Globus pallidus (tissue), 1 donor: ENCODE measurements at places on chromosomes 5 and 9.
A peak's percentile ranks its signal among the peaks of the same experiment; 100 is the strongest.

GRCh38 chr5:112641515-112642110, 96.1 kb upstream of the APC start:
- no peak for DNase-seq

- DNase-seq: no peak
These were observed 59.4 kb upstream of the DNAH5 start for GRCh38 chr5:14003936-14004335.

DNA sequence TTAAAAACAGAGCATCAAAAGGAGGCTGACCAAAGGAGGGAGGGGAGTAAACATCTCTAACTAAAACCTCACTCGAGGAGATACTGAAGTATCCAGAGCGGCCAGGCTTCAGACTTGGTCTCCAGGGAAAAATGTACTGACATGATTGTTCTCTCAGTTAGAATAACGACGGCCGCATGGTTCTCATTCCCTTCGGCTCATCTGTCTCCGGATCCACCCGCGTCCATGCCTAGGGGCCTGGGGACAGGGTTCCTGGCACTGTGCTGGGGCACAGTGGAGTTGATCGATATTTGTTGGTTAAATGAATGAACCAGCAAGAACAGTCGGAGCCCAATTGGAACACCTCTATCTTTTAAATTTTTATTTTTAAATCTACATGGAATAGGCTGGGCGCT, 167.1 kb upstream of the PHYKPL start:
- no peak for DNase-seq

- no peak for DNase-seq
These were observed 431 bp downstream of the TMOD1 start for GRCh38 chr9:97501972-97502221.

DNA sequence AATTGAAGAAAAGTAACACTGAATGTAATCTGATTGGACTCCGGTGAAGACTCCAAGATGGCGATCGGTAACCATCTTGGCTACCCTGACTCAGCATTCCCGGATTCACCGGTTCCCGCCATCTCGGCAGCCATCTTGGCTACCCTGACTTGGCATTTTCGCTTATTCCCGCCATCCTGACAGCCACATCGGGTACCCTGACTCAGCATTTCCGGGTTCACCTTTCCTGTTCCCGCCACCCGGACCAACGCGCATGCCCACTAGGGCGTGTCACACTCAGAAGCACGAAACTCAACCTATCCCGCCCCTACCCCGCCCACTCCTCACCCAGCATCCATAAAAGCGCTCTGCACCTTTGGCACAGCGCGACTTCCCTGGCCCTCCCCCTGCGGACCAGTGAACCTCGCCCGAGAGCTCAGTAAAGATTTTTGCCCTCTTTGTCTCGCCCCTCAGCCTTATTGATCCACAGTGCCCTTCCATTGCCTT, 17.2 kb downstream of the SPTLC1 start:
- DNase-seq: peak; percentile 41

DNA sequence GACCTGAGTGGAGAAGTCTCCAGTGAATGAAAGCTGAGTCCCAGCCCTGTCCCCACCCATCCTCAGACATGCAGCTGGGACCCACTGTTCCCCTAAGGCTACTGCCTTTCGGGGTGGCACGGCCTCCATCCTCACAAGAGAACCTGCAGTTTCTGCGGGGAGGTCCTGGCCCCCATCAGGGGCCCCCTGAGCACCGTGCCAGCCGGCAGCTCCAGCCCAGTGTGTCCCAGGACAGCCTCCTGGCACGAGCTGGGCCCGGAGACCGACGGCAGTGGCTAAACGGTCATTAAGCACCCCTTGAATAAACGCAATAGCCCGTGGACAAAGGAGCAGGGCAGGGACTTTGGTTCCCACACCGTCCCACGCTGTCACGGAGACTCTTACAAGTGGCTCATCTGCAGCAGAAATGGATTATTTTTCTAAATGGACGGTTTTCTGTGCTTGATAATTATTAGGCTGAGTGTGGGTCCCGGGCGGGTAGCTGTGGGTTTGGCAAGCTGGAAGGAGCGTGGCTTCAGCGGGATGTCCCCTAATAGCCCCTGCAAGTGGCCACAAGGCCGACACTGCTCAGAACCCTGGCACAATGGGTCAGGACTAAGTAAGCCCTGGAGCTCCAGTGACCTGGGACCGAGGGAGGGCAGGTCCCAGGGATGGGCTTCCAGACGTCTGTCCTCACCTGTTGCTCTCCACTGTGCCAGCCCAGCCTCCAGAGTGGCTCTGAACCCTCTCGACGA, 17.4 kb downstream of the FAM78A start:
- DNase-seq: no peak

GRCh38 chr9:97992219-97992618, 9.1 kb downstream of the ANP32B start:
- DNase-seq: no peak

GRCh38 chr9:37464426-37465248, 613 bp downstream of the ZBTB5 start:
- peak; percentile 67 for DNase-seq

GRCh38 chr9:35029241-35029640, 39.7 kb downstream of the DNAJB5 start:
- no peak for DNase-seq

DNA sequence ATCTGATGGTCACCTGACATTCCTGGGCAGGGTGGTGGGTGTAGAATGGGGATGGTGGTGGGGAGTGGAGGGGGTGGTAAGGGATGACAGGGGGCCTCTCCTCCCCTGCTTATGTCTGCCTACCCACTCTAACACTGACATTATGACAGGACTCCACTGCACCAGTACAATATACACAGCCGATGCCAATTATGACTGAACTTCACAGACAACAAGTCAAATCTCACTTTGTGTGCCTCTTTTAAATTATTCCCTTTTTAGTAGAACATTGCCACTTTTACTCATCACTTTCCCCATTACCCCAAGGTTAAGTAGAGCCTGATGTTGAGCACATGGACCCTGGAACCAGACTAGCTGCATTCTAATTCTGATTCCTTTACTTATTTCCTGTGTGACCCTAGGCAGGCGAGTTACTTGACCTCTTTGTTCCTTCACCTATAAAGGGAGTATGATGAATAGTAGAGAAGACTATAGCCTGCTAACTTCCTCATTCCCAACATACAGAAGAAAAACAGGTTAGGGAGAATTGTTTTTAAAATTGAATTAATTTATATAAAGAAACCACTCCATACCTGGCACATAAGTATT, 464.7 kb downstream of the DMRT2 start:
- DNase-seq: no peak

- no peak for DNase-seq
These were observed 41.1 kb upstream of the ERCC6L2 start for GRCh38 chr9:95834281-95834907.

DNA sequence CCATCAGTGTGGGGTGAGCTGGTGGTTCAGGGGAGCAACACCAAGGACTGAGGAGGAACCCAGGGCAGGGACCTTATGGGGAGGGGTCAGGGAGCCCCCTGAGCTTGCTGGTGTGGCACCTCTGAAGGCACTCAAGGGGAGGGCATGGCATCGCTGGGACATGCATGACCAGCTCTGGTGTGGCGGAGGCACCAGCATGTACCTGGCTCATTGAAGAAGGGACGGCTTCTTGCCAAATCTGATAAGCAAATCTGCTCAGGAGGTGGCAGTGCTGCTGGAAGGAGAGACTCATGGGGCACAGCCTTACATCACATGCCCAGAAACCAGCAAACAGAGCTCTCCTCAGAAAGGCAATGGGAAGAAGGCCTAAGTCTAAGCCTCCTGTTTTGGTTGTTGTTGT, 421.8 kb downstream of the SEMA5A start:
- no peak for DNase-seq

- DNase-seq: peak; percentile 53
These were observed 1.4 kb upstream of the C5orf15 start for GRCh38 chr5:133969654-133970324.

DNA sequence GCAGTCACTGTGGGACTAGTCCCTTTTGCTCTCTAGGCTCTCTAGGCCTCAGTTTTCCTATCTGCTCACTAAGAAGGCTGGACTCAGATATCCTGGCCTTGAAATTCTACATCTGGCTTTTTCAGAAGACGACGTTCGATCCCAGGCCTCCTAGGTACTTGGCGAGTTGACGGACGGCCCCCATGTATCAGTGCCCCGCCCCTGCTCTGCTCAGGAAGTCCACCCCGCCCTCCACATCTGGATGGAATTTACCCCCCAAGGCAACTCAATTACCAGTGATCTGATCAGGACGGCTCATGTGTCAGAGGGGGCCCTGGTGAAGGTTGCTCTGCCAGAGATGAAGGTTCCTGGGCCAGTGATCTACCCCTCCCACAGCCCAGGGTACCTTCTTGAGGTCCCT, 44.1 kb upstream of the SYNPO start:
- no peak for DNase-seq
